ENCODE measurements at places on chromosomes 12 and 14. TPM values are rescaled to one million over a fixed set of nuclear protein-coding genes. Genes with fewer than 3 reads are reported as not detected.
A peak's percentile ranks its signal among the peaks of the same experiment; 100 is the strongest.

Gene GALC
- 11.3 TPM for total RNA-seq

- H3K27me3 ChIP-seq: no peaks in the 10 kb centered on the region
- no peak overlapping the region for H3K4me3 ChIP-seq
- H3K27ac ChIP-seq: no peak overlapping the region
These were observed 9.7 kb upstream of the WSCD2 start for GRCh38 chr12:108119126-108119973.

Gene CLEC9A
- not detected for total RNA-seq

Gene SERPINA1
- total RNA-seq: 6.4 TPM

DNA sequence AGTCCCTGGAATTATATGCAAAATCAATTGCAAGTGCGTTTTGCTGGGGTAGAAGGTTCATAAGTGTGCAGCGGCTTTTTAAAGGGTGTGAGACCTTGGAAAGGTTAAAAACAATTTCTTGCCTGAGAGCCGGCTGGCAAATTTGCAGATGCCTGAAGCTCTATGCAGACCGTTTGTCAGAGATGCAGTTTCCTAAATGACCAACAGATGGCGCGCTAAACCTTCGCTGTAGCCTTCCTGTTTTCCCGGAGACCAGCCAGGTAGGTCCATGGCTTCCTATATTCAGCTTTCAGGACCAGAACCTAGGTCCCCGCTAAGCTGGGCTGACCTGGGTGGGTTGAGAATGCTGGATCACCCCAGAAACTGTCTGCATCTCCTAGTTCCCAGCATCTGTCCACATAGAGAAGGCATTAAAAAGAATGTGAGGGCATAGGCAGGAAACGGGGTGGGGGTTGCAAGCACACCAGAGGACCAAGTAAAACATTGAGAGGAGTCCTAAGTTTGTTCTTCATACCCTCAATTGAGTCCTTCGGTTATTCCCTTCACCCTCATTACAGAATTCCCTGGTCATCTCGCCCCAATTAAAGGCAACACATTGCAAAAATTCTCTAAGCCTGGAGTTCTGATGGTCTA is 5.7 kb upstream of the NOS1 start:
- no peak overlapping the region for H3K4me3 ChIP-seq
- no peak overlapping the region for H3K27ac ChIP-seq
- DNase-seq: peak; percentile 74
- no peaks in the 10 kb centered on the region for H3K4me1 ChIP-seq
- H3K36me3 ChIP-seq: no peaks in the 10 kb centered on the region

GRCh38 chr12:101823039-101823438 is 7.7 kb downstream of the GNPTAB start:
- no peak for DNase-seq
- H3K27ac ChIP-seq: no peak overlapping the region
- H3K36me3 ChIP-seq: no peaks in the 10 kb centered on the region
- peaks cover 15% of the 10 kb centered on the region for H3K4me1 ChIP-seq
- no peaks in the 10 kb centered on the region for H3K27me3 ChIP-seq

DNA sequence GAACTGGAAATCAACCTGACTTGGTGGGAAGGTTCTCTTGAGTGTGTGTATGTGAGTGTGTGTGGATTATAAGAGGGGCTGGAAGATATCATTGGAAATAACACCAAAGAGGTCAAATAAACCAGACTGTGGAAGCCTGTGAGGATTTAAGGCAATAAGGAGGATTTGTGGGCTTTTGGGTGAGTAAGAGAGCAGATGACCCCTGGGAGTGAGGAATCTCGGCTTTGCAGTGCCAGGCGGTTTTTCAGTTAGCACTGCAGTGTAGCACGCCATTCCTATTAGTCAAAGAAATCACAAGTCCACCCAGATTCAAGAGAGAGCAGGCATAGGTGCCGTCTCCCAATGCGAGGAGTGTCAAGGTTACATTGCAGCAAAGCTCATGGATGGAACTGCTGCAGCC is 63.3 kb downstream of the CALM1 start:
- H3K27me3 ChIP-seq: no peaks in the 10 kb centered on the region
- no peak for DNase-seq
- no peaks in the 10 kb centered on the region for H3K36me3 ChIP-seq
- peaks cover 16% of the 10 kb centered on the region for H3K4me1 ChIP-seq
- no peak overlapping the region for H3K4me3 ChIP-seq
- no peak overlapping the region for H3K27ac ChIP-seq

GRCh38 chr12:124778411-124778810 is 85.3 kb downstream of the SCARB1 start:
- no peak overlapping the region for H3K27ac ChIP-seq
- H3K4me1 ChIP-seq: no peaks in the 10 kb centered on the region
- no peaks in the 10 kb centered on the region for H3K36me3 ChIP-seq
- no peak overlapping the region for H3K4me3 ChIP-seq

- H3K27me3 ChIP-seq: no peaks in the 10 kb centered on the region
- DNase-seq: no peak
- H3K36me3 ChIP-seq: peaks cover 43% of the 10 kb centered on the region
These were observed 7.8 kb downstream of the NEK9 start for GRCh38 chr14:75119056-75119455.

DNA sequence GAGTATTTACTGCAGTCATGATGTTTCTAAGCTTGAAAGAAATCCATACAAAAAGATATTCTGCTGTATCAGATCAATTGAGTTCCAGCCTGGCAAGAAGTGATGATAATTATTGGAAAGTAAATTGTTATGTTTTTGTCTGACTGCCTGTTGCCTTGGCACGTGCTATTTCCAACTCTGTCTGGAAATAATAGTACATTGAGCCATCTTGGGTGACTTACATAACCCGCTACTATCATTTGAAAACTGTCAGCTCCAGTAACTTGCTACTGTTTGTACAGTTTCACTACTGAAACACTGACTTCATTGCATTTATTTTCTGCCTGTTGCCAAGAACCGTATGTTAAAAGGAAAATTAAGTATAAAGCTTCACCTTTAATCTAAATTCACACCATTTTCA is 318.6 kb downstream of the ITPR2 start:
- no peak for DNase-seq
- H3K36me3 ChIP-seq: no peaks in the 10 kb centered on the region
- H3K4me3 ChIP-seq: no peak overlapping the region
- H3K27ac ChIP-seq: no peak overlapping the region

Measured in sigmoid colon (tissue), 7 donors.